Activated naive CD8-positive, alpha-beta T cell treated with anti-CD3 and anti-CD28 coated beads, Interleukin-2, amount 10 ng/mL, durations not matched to agents 7 days and 5 days (primary cell): ENCODE measurements at places on chromosomes 12 and 14. TPM values are rescaled to one million over a fixed set of nuclear protein-coding genes. Genes with fewer than 3 reads are reported as not detected.

The KRT6B gene
- not detected for total RNA-seq

The SMIM41 gene
- total RNA-seq = not detected

The SART3 gene
- total RNA-seq = 88.3 TPM

The LRIG3 gene
- total RNA-seq = not detected

The NINJ2 gene
- 5.4 TPM for total RNA-seq

The PPP1R1A gene
- not detected for total RNA-seq

DNA sequence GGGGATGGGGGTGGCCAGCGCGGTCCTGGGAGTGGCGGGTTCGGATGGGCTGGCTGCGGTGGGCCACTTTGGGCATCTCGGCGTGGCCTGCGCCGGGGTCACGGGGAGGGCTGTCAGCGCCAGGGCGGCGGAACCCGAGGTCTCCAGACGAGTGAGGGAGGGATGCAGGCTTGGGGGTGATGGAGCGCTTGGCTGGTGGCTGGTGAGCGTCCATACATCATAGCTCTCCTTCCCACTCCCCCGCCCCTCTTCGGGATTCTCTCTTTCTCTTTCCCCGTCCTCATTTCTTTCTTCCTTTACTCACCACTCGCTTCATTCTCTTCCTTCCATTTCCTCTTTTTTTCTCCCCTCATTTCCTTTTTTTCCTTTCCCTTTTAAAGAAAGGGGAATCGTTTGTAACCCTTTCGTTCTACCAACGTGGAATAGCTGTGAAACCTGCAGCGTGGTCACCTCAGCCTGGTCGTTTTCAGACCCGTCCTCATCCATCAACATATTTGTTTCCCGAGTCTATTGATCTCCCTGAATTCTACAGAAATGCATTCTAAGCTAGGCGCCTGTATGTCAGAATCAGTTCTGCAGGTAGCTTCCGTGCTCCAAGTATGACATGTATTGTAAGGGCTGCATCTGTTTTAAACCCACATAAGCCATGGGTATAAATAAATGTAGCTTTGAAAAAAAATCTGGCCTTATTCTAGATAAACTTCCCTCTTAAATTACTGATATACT is 260.3 kb upstream of the E2F7 start:
- no peak for DNase-seq

DNA sequence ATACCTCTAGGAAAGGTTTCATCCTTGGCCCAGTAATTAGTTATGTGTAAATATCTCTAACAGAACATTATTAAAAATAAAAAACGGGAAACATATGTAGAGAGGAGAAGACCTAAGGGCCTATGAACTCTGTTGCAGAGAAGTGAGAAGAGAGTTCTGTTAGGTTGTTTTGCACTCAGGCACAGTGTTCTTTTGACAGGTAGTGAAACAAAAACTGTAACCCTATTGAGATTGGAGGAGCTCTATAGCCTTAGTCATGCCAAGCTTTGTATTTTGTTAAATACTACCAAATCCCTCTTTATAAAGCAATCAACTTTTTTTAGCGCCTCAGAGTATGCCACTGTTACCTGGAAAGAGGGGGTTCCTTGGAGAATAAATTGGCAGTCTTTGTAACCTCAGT is 77.6 kb downstream of the CNTN1 start:
- DNase-seq = no peak

GRCh38 chr12:52760623-52761022 is 16.5 kb downstream of the KRT76 start:
- no peak for DNase-seq
